ENCODE measurements at places on chromosomes 3 and 15. TPM values are rescaled to one million over a fixed set of nuclear protein-coding genes. Genes with fewer than 3 reads are reported as not detected.

Gene SAMMSON
- not detected for total RNA-seq

Gene GOLGA8T
- total RNA-seq, result not detected

Gene HDC
- not detected for total RNA-seq

Gene RASL12
- total RNA-seq, result 0.36 TPM

Gene RASGRF1
- total RNA-seq, result under 0.01 TPM

Gene TF
- total RNA-seq, result 0.88 TPM

Gene DUOXA2
- total RNA-seq, result not detected

Gene EPHB1
- 0.36 TPM for total RNA-seq

Gene RARB
- total RNA-seq, result 4.1 TPM

Gene ROPN1
- total RNA-seq, result not detected

Gene ACSBG1
- total RNA-seq, result under 0.01 TPM

Gene PRSS50
- not detected for total RNA-seq

Gene IQCF5
- total RNA-seq, result not detected

Gene KBTBD13
- total RNA-seq, result not detected

Gene DYNC1LI1
- total RNA-seq, result 38.0 TPM

Gene GP9
- not detected for total RNA-seq

Gene ANKRD34C
- not detected for total RNA-seq

Gene CHST14
- total RNA-seq, result 13.6 TPM

Gene GP5
- total RNA-seq, result 0.36 TPM

Gene MRPL46
- total RNA-seq, result 11.2 TPM

Gene SERINC4
- not detected for total RNA-seq

Gene EPHB3
- 4.1 TPM for total RNA-seq

Gene ISLR
- 77.5 TPM for total RNA-seq

Gene GOLGA6L26
- total RNA-seq, result not detected

Gene MYLK
- total RNA-seq, result 232 TPM
